ENCODE measurements at places on chromosomes 5 and 9.

DNA sequence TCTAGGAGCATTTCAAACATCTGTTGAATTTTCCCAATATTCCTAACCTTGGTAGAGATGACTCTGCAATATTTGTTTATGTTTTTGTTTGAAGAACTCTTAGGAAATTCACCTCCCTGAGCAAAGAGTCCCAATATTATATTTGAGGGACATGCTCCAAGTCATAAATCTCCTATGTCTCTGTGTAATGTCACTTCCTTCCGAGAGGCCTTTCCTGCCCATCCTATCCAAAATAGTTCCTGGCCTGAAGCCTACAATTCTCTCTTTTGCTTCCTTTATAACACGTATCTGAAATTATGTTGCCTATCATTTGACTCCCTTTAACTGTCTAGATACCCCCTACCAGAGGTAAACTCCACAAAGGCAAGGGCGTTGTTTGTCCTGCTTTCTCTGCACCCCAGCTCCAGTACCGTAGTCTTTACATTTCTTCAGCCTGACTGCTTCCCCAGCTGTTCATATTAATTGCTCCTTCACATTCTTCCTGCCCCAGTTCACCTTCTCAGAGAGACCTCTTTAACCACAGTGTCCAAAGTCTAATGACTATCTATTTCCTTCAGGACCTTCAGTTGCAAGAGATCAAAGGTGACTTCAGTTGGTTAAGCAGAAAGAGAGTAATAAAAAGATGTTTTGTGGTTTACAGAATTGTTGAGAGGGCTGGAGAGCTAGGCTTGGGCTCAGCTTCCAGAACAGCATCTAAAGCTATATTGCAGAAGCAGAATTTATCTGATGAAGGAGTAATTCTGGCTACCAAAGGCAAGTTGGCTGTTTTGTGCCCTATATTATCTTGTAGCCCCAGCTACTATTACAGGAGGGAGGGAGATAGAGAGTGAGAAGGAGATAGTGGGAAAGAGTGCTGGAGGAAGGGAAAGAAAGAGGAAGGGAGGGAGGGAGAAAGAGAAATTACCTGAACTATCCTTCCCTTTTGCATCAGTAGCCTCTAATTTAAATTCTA is 109.3 kb upstream of the TMEM161B start:
- peak; percentile 22 for DNase-seq

DNA sequence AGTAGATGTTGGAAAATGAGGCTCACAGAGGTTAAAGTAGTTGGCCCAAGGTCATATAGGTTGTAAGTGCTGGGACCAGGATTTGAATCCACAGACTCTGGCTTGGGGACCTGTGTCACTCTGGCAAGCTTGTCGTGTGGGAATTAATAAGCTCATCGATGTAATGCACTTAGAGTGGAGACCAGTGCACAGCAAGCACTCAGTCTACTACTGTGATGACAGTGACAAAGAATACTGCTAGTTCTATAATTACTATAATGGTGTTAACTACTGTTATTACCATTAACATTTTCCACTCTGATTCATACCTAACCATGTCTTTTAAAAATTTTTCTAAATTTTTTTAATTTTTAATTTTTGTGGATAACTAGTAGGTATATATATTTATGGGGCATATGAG is 12.8 kb downstream of the PAM start:
- no peak for DNase-seq

DNA sequence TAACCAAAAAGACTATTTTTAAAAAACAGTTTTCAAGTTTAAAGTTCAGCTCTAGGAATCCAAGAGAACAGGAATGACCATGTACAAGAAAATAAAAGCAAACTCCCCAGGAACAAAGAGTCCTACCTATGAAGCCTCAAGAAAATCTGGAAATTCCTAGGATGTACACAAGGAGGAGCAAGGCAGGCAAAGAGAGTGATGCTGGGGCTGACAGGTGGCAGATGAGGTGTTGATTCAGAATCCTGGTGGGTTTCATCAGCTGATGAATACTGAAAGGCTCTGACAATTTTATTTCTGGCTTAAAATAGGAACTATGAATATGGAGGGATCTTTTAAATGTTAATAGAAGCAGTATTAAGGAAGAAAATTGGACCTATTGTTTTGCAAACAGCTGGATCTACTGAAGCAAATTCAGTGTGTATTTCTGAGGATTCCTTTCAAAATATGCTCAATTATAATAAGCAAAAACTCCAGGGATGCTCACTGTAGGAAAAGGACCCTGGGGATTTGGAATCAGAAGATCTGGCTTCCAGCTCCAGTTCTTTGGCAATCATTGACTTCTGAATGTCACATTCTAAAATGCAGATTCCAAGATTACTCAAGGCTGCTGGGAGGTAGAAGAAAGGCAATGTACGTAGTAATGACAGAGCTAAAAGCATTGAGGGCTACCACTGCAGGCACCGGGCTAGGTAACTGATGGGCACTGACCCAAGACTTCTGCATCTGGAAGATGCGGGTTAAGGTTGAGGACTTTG is 28.0 kb upstream of the SH3RF2 start:
- no peak for DNase-seq

GRCh38 chr5:130571076-130571475 is 594.0 kb downstream of the HINT1 start:
- no peak for DNase-seq

- DNase-seq, result peak; percentile 78
Observed at GRCh38 chr5:179780362-179780761, 13.4 kb upstream of the LTC4S start.

GRCh38 chr5:50947906-50948683 is 281.7 kb downstream of the PARP8 start:
- DNase-seq, result no peak

DNA sequence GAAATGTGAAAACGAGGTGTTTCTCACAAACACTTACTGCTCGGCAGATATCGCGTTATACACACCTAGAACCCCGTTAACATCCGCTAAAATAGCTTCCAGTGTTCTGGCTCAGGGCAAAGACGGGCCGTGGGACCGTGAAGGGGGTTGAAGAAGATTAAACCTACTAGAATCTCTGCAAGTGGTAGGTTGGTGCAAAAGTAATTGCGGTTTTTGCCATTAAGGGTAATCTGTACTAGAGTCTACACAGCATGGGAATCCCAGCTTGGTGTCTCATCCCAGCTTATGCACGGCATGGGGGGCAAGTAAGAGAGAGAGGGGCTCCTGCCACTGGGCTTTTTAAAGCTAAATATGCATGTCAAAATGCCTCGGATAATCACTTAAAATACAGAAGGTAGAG is 43.9 kb downstream of the HRH2 start:
- no peak for DNase-seq

DNA sequence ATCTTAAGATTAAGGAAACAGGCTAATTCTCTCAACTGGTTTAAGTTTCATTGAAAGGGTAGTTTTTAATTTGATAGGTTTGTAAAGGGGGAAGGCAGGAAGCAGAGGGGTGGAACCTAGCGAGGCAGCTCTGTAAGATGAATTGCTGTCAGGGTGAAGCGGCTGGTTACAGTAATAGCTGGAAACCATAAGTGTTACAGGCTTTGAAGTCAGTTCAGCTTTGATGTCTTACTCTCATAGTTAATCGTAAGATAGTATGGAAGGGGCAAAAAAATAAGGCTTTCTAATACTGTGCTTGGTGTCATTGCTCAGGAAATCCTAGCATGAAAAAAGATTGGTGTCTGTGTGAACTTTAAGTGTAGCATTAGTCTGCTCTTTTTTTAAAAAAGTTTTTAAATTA is 20.3 kb downstream of the POU5F2 start:
- DNase-seq, result peak; percentile 5

GRCh38 chr5:91110686-91111085 is 272.4 kb downstream of the ARRDC3 start:
- no peak for DNase-seq

GRCh38 chr5:122333564-122333963 is 21.5 kb downstream of the SNCAIP start:
- DNase-seq, result no peak

- DNase-seq, result no peak
Observed at GRCh38 chr9:16143947-16144890, 591.4 kb downstream of the CCDC171 start.

GRCh38 chr5:16082053-16082452 is 97.5 kb downstream of the MARCHF11 start:
- DNase-seq, result no peak

DNA sequence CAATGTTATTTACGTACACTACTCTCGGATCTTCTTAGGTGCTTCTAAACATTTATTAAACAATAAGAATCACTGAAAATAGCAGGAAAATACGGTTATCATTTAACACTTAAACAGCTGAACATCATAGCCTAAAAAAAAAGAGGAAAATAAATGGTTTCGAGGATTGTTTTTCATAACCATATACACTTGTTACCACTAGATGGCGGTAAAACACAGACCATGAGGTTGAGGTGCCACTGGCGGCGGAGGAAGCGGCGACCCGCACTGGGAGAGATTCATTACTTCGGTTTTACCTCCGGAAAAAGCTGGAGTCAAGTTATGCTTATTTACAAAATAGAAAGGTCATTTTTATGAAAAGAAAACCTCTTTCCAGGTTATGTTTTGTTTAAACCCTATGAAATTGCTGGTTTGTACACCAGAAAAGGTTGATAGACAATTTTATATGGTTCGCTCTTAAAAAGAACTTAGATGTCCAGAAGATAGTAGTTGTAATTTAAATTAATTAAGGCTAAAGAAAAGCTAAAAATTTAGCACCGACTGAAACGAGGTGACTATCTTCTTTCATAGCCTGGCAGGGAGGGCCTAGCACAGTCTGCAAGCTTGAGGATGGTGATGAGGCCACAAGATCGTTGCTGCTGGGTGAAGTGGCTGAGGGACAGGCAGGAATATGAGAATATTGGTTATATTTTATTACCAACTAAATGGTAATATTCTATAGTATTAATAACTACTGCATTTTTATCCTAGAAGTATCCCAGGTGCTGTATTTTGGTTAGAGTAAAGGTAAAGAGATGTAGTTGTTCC is 605.7 kb downstream of the RAB3C start:
- peak; percentile 90 for DNase-seq

DNA sequence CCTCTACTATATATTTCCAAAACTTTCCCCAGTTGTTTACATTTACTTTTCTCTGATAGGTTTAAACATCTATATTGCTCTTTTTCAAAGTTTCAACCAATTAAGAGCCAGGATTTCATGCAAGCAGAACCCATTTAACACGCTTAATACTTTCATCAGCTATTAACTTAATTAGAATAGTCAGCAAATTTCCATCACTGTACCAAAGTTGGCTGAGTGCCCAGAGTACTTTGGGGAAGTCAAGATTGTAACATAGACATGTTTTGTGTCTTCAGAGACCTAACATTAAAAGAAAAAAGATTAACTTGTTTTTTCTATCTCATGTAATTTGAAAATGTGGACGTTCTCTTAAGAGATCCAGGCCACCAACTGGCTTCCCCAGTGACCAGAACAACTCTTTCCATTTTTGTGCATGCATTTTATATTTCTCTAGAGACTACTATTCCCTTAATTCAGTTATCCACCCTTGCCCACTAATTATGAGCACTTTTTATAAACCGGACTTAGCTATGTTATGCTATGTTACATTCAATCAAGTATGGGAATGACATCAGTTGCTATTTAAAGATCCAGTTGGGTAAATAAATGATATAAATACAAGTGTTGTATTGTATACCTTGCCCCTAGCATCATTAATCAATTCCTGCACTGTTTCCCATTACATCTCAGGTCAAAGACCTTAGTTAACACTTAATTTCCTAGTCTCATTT is 478.1 kb upstream of the NMUR2 start:
- peak; percentile 18 for DNase-seq

GRCh38 chr9:99019510-99020331 is 76.0 kb downstream of the COL15A1 start:
- DNase-seq, result no peak

- no peak for DNase-seq
Observed at GRCh38 chr9:3827175-3827574, 301.4 kb upstream of the RFX3 start.

GRCh38 chr5:42791151-42791550 is 20.5 kb downstream of the SELENOP start:
- DNase-seq, result no peak

DNA sequence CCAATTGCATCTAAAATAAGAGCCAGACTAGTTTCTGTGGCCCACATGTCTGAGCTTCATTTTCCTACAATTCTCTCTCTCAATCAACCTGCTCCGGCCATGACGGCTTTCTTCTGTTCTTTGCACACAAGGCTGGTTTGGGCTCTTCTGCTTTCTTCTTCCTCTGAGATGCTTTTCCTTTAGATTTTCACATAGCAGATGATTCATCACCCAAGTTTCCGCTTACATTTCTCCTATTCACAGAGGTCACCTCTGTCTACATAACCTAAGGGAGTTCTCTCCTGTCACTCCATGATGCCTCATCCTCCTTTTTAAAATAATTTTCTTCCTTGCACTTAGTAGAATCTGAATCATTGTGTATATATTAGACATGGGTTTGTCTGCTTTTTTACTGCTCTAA is 334.6 kb upstream of the TUSC1 start:
- no peak for DNase-seq

- no peak for DNase-seq
Observed at GRCh38 chr5:125634216-125634835, 788.9 kb upstream of the GRAMD2B start.

DNA sequence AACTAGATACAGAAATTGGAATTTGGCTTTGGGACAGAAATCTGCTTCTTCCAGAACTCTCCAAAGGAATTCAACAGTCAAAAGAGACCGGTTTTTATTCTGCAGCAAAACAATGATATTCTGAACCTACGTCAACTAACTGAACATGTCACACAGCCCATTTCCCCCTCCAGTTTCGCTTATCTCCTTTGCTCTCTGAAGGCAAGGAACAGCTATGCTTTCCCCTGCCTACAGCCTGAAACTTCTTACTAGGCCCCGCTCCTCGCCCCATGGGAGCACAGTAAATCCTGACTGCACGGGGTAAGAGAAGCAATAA is 488 bp downstream of the SKIC3 start:
- DNase-seq, result no peak

GRCh38 chr5:135937245-135937911 is 17.4 kb downstream of the LECT2 start:
- DNase-seq, result no peak

- peak; percentile 84 for DNase-seq
Observed at GRCh38 chr5:65927503-65928321, 1.3 kb downstream of the ERBIN start.

GRCh38 chr9:28938981-28939380 is 1365.7 kb upstream of the C9orf72 start:
- no peak for DNase-seq

GRCh38 chr9:18190671-18191374 is 283.1 kb upstream of the ADAMTSL1 start:
- DNase-seq, result no peak
